Endothelial cell (in vitro differentiated cells): ENCODE measurements at places on chromosomes 7 and 10. TPM values are rescaled to one million over a fixed set of nuclear protein-coding genes. Genes with fewer than 3 reads are reported as not detected.
A peak's percentile ranks its signal among the peaks of the same experiment; 100 is the strongest.

- H3K36me3 ChIP-seq, result no peaks in the 10 kb centered on the region
- H3K4me1 ChIP-seq, result peaks cover 2% of the 10 kb centered on the region
- no peak overlapping the region for H3K4me3 ChIP-seq
- H3K27ac ChIP-seq, result no peak overlapping the region
- peaks cover 2% of the 10 kb centered on the region for H3K27me3 ChIP-seq
These were observed 565.5 kb upstream of the IGFBP3 start for GRCh38 chr7:46486256-46487206.

GRCh38 chr7:136012238-136012637, 35.1 kb upstream of the MTPN start:
- H3K4me3 ChIP-seq, result no peak overlapping the region
- no peak overlapping the region for H3K27ac ChIP-seq
- H3K36me3 ChIP-seq, result no peaks in the 10 kb centered on the region
- no peak for DNase-seq
- no peaks in the 10 kb centered on the region for H3K27me3 ChIP-seq
- H3K4me1 ChIP-seq, result no peaks in the 10 kb centered on the region

DNA sequence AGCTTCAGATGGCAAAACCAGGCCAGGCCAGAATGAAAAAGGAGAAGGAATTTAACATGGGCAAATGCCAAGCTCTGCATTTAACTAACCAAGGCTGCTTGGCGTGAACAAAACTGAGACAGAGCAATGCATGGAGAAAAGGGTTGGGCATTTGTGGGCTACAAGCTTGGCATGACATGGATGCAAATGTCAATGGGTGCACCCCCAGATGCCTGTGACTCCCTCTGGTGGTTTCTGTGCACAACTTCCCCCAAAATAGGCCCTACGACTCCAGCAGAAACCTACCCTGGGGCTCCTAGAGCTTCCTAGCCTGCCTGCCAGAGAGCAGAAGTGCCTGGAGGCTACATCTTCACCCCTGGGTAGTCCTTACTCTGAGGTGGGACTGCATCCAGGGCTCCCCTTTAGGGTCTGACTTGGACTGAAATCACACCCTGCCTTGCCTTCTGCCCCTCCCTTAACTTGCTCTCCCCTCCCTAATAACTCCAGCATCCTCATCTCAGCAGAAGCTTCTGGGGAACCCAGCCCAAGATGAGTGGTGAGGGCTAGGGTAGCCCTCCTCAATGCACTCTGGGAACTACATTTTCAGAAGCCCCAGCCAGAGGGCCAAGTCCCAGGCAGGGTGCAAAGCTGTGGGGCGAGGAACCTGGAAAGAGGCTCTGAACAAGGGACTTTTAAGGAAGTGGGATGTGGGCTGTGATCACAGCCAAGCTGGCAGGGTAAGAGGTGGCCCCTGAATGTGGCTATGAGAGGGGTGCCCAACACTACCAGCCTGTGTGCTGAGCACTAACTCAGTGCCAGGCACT, 11.3 kb downstream of the GPRIN2 start:
- H3K4me1 ChIP-seq, result peaks cover 7% of the 10 kb centered on the region
- no peak overlapping the region for H3K4me3 ChIP-seq
- no peak for DNase-seq
- no peaks in the 10 kb centered on the region for H3K36me3 ChIP-seq
- no peak overlapping the region for H3K27ac ChIP-seq

DNA sequence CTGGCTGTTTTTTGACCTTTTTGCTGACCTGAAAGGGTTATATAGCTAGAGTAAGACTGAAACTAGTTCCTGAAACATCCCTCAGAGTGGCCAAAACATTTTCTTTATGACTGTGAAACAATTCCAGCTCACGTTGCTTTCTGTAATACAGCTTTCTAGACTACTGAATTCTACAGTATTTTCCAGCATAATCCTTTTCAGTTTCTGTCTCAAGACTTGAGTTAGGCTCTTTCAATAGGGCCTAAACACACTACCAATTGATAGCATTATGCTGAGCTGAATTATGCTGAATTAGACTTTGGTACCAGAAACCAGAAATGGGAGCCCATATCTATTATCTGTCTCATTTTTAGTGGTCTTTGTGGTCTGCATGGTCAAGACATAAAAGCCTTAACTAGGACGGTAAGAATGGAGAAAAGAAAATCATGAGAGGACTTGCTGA, 72.6 kb downstream of the EPDR1 start:
- no peaks in the 10 kb centered on the region for H3K36me3 ChIP-seq
- H3K27ac ChIP-seq, result no peak overlapping the region
- H3K4me1 ChIP-seq, result peaks cover 8% of the 10 kb centered on the region
- H3K4me3 ChIP-seq, result no peak overlapping the region
- DNase-seq, result no peak

DNA sequence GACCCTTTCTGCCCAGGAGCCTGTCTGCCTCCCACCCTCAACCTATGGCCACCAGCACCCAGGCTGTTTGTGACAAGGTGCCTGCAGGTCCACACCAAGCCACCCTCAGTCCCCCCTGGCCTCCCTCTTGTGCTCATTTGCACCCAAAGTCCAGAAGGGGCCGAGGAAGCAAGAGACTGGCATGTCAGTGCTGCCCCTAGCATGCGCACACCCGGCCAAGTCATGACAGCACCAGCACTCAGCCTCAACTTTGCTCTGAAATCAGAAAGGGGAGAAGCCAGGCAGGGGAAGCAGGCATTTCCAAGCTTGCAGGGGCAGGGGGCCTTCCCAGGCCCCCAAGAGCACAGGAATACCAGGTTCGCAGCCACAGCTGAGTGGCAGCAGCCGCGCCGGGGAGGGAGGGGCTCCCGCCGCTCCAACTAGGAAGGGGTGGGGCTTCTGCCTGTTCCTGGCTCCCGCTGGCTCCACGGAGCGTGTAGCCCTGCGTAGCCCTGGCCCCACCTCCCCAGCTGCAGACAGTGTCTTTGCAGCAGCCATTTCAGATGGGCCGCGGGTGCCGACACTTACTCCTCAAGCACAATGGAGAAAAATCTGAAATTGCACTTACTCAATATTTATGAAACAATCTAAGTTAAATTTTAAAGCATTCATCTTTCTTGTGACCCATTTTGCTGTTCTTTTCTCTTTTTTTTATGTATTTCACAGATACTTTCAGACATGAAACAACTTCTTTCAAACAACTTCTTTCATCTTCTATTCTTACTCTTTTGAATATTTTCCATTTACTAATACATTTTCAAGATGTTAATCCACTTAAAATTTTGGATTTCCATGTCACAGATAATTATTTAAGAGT, 54.9 kb upstream of the ABCB5 start:
- H3K4me3 ChIP-seq, result no peak overlapping the region
- H3K4me1 ChIP-seq, result no peaks in the 10 kb centered on the region
- H3K27me3 ChIP-seq, result peaks cover 1% of the 10 kb centered on the region
- H3K27ac ChIP-seq, result peak overlapping the region; percentile 11
- DNase-seq, result no peak

The CRYGN gene
- total RNA-seq, result not detected
